ENCODE measurements at places on chromosomes 13 and 19. TPM values are rescaled to one million over a fixed set of nuclear protein-coding genes. Genes with fewer than 3 reads are reported as not detected.
A peak's percentile ranks its signal among the peaks of the same experiment; 100 is the strongest.

- no peak for DNase-seq
These were observed 190.2 kb downstream of the GPC6 start for GRCh38 chr13:93416736-93417355.

Gene PRTN3
- total RNA-seq = not detected

GRCh38 chr19:33868076-33868735, 71.5 kb downstream of the KCTD15 start:
- no peak for DNase-seq

GRCh38 chr19:39064405-39064804, 19.8 kb upstream of the ACP7 start:
- DNase-seq = no peak

Gene CACNG7
- not detected for total RNA-seq

GRCh38 chr19:47436712-47437401, 17.5 kb upstream of the MEIS3 start:
- DNase-seq = peak; percentile 84

DNA sequence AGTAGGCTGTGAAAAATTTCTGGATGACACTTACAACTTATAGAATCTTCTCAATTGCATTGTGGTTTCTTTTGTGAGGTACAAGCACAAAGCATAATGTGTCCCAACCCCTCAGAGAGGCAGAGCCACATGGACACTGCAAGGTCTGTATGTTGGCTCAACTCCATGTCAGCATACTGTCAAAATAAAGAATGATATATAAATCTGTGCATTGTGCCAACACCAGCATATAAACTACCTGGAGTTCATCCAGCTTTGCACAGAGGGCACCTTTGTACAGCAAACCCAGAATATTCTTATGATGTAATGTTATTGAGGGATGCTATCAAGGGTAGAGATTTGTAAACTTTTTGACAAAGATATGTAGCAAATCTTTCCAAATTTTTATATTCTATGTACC, 1065.8 kb upstream of the MIR17HG start:
- DNase-seq = no peak

Gene WTIP
- total RNA-seq = 0.55 TPM

Gene RNF6
- 43.3 TPM for total RNA-seq

All from activated naive CD8-positive, alpha-beta T cell treated with anti-CD3 and anti-CD28 coated beads, Interleukin-2, amount 10 ng/mL, durations not matched to agents 7 days and 5 days (primary cell).